MM.1S (cell line): ENCODE measurements at places on chromosomes 4 and X.
A peak's percentile ranks its signal among the peaks of the same experiment; 100 is the strongest.

- no peak within 1 kb of the TSS for H3K27ac ChIP-seq
- no peaks in the 10 kb centered on the region for H3K36me3 ChIP-seq
- H3K4me1 ChIP-seq: no peaks in the 10 kb centered on the region
Observed at GRCh38 chrX:48971249-48972219, at the start of gene KCND1. Gene KCND1, minus strand, starts transcription at chrX:48971844. Its CDS starts 1,573 bp downstream, at chrX:48970271.

DNA sequence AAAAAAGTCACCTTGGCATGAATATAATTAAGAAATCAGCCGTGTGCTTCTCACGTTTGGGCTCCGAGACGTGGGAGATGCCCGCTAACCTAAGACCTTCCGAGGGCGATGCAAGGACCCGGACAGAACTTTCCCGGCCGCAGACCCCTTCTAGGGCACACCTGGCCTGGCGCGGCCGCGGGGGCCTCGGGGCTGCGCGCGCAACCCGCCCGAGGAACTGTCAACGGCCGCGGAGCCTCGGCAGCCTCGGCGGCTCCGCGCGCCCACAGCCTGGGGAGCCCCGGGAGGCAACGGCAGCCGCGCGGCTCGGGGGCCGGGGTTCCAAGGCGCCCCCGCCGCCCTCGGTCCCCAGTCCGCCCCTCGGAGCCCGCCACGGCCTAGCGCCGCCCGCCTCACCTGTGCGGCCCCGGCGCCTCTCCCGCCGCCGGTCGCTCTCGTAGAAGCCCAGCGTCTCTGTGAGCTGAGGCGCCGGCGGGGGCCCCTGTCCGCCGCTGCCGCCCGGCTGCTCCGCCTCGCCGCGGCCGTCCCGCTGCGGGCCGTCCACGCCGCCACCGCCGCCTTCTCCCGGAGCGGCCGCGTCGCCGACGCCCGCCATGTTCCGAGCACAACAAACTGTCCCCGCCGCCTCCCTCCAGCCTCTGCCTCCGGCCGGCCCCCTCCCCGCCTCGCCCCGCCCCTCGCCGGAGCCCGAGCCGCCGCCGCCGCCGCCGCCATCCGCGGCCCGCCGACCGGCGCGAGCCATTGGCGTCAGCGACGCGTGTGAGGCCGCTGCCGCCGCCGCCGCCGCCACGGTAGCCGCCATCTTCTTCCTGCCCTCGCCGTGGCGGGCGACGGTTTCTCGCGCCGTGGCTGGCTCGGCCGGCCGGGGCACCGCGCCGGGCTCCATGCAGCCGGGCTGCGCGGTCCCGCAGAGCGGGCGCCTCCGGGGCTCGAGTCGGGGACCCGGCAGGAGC, at the start of gene TAPT1:
TSS of gene TAPT1 (minus strand) at position 609 of the 953 bp plus-strand sequence. CDS start at position 595, 14 bp downstream.
- peak; percentile 76 for DNase-seq
- peak within 1 kb of the TSS; percentile 64; the same call in 1 of the 2 replicates for H3K27ac ChIP-seq
- no peaks in the 10 kb centered on the region for H3K27me3 ChIP-seq
- H3K4me1 ChIP-seq: peaks cover 16% of the 10 kb centered on the region
- H3K36me3 ChIP-seq: no peaks in the 10 kb centered on the region

DNA sequence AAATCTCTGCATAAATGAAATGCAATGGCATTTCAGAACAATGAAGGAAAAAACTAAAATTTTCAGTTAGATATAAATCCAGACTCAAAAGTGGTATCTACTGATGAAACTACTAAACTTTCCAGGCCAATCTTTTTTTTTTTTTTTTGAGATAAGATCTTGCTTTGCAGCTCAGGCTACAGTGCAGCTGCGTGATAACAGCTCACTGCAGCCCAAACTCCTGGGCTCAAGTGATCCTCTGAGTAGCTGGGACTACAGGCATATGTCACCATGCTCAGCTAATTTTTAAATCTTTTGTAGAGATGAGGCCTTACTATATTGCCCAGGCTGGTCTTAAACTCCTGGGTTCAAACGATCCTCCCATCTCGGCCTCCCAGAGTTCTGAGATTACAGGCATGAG, 1228.2 kb upstream of the ADGRL3 start:
- no peak overlapping the region for H3K27ac ChIP-seq
- H3K4me1 ChIP-seq: no peaks in the 10 kb centered on the region
- no peak for DNase-seq
- H3K36me3 ChIP-seq: no peaks in the 10 kb centered on the region

- H3K27me3 ChIP-seq: no peaks in the 10 kb centered on the region
- no peak overlapping the region for H3K27ac ChIP-seq
- no peak overlapping the region for H3K4me3 ChIP-seq
- H3K36me3 ChIP-seq: no peaks in the 10 kb centered on the region
- DNase-seq: no peak
Observed at GRCh38 chr4:110904435-110905065, 281.7 kb upstream of the PITX2 start.
